Breast epithelium (tissue), 4 donors: ENCODE measurements at places on chromosomes 4 and X. TPM values are rescaled to one million over a fixed set of nuclear protein-coding genes. Genes with fewer than 3 reads are reported as not detected.

GAGE12C gene
- total RNA-seq, result not detected

DNA sequence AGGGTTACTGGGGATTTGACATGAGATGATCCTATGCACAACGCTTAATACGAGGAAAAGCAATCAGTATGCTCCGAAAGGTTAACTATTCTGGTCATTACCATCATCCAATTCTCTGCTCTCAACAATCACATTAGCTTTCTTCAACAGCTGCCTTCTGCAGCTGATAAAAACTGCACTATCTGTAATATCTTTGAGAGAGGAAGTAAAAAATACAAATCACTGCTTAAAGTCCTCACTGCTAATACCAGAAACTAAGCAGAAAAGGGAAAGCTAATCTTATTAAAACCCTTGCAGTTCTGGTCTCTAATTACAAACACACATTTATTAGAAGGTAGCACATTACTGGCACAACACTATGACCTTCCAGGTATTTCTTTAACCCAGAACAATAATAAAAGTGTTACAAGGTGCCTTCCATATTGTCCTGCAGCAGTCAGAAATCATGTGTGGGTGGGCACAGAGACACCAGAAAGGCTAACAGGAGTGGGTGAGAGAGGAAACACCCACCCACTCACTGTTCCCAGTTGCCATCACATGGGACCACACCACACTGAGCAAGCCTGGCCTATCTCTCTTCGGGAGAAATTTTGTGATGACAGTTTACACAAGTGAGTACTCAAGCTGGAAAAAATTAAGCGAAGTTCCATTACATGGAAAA, 71.0 kb downstream of the RELL1 start:
- DNase-seq, result no peak

- DNase-seq, result no peak
Measured at GRCh38 chr4:182434720-182435119, 191.5 kb downstream of the TENM3 start.

CLGN gene
- 5.2 TPM for total RNA-seq

DNA sequence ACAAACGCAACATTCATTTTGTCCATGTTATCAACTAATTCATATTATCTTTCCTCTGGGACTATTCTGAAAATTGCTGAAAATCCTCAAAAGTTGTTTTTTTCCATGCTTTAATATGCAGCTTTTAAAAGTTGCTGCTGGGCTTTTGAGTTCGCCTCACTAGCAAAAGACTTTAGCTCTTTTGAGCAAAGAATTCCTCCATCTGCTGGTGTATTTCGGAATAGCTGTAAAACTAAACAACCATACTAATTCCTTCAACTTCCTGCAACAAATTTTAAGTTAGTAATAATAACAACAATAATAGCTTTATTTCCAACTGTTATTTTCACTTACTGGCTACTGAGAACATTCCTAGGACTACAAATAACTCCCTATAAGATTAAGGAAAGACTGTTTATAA, 124.5 kb upstream of the PLAC1 start:
- DNase-seq, result no peak

GRCh38 chrX:149611623-149612175, 16.6 kb upstream of the HSFX2 start:
- DNase-seq, result no peak

NDNF gene
- 2.2 TPM for total RNA-seq

GRCh38 chr4:88746206-88746605, 48.6 kb upstream of the NAP1L5 start:
- DNase-seq, result no peak

GRCh38 chrX:357693-358471, 28.8 kb downstream of the PPP2R3B start:
- DNase-seq, result no peak

CCSER1 gene
- 6.4 TPM for total RNA-seq

- no peak for DNase-seq
Measured at GRCh38 chrX:44775726-44776125, 68.1 kb upstream of the DUSP21 start.

GRCh38 chr4:34170946-34171345, 2073.4 kb downstream of the ARAP2 start:
- DNase-seq, result no peak

DNA sequence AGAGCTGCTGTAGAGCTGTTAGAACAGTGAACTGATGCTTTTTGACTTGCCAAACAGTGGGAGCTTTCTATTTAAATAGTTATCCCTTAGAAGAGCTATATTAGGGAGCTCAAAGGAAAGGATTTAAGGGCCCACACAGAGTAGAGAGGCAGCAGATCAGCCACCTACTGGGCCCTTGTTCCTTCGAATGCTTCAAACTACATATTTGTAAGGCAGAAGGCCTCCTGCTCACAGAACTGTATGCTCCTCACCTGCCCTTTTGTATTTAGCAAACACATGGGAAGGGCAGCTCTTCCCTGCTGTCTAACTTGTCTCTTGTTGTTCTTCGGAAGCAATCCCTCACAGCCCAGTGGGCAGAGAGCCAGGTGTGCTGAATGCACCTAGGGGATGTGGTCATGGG, 38.0 kb downstream of the IL1RAPL1 start:
- DNase-seq, result no peak
